ENCODE measurements at places on chromosomes 12 and 14.

DNA sequence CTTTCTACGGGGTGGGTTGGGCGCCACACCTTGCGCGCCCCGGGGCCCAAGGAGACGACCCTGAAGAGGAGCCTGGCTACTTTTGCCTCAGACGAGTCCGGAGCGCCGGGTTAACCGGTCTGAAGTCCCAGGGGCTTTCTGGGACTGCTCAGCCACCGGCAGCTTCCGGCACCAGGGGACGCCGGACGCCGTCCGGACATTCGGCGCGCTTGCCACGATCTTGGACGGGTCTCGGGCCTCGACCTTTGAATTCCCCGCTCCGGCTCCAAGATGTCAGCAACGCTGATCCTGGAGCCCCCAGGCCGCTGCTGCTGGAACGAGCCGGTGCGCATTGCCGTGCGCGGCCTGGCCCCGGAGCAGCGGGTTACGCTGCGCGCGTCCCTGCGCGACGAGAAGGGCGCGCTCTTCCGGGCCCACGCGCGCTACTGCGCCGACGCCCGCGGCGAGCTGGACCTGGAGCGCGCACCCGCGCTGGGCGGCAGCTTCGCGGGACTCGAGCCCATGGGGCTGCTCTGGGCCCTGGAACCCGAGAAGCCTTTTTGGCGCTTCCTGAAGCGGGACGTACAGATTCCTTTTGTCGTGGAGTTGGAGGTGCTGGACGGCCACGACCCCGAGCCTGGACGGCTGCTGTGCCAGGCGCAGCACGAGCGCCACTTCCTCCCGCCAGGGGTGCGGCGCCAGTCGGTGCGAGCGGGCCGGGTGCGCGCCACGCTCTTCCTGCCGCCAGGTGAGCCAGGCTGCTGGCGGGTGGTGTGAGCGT lies at the start of gene ACOT4:
Gene ACOT4, plus strand, starts transcription at position 184 of the 760 bp plus-strand sequence. Its CDS starts 87 bp downstream, at position 271.
- no peak for DNase-seq

- no peak for DNase-seq
Observed at GRCh38 chr12:119692997-119693396, 25.1 kb downstream of the PRKAB1 start.

- no peak for DNase-seq
Observed at GRCh38 chr12:27801630-27802029, 21.6 kb upstream of the MANSC4 start.

DNA sequence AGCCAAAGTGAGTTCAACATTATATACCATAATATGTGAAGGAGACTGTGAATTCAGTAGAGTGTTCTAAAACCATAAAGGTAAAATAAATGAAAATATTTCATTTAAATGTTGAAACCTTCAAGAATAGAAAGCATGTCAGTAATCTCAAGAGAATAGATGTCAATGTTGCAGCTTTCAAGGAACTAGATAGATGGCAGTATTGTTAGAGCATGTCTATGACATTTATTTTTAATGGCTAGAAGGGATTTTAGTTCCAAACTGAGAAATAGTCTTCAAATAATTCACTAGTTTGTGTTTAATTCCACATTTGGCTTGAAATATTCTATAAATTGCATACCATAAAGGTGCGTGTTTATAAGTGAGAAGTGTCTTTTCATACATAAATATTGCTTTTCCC lies 326.5 kb downstream of the FLRT2 start:
- DNase-seq = no peak

- no peak for DNase-seq
Observed at GRCh38 chr14:103228866-103229265, 105.2 kb upstream of the EIF5 start.

GRCh38 chr12:119208626-119209061 lies 29.9 kb downstream of the HSPB8 start:
- no peak for DNase-seq

DNA sequence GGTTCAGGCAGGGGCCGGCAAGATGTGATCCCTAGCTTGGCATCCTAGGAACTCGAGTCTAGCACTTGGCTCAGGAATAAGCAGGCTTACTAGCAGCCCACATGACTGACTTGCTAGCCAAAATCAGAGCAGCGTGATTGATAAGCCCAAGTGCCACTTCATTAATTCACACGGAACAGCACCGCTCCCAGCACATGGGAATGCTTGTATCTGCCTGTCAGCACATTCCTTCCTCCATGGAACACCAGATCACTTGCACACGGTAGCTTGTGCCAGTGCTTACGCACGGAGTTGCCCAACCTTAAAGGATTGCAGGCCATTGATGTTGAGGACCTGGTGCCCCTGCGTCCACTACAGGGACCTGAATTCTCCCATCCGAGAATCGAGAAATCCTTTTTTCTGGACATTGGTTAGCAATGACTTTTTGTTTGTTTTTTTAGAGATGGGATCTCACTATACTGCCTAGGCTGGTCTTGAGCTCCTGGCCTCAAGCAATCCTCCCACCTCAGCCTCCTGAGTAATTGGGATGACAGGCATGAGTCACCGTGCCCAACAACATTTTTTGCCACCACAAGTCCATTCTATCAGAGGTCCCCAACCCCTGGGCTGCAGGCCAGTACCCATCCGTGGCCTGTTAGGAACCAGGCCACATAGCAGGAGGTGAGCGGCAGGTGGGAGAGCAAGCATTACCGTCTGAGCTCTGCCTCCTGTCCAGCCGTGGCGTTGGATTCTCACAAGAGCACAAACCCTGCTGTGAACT lies 30.6 kb upstream of the TSPAN9 start:
- no peak for DNase-seq

DNA sequence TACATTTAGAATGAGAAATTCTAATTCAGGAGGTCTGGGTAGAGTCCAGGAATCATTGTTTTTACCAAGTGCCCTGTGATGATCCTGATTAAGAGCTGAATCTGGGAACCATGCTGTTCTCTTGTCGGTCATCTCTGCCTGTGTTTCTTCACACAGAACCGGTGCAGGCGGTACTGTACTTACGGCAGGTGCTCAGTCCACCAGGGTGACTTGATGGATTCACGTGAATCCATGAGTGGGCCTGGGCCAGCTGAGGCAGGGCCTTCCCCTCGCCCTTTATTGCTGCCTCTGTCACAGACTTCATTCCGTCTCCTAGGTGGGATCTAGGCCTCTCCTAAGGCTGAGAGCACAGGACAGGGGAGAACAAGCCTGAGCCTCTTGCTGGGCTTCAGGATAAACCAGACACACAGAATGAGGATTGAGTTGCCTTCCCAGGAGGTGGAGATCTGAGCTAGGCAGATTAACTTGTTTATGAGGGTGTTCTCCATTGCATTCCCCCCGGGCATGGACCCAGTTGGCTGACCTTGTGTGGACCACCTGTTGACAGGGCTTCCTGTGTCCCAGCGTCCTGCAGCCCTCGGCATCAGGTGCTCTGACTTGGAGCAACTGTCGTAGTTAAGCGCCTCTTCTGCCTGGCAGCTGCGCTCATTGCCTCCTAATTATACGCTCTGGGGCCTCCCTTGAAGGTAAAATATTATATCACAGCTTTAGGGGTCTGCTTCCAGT lies 42.1 kb downstream of the B4GALNT3 start:
- no peak for DNase-seq

DNA sequence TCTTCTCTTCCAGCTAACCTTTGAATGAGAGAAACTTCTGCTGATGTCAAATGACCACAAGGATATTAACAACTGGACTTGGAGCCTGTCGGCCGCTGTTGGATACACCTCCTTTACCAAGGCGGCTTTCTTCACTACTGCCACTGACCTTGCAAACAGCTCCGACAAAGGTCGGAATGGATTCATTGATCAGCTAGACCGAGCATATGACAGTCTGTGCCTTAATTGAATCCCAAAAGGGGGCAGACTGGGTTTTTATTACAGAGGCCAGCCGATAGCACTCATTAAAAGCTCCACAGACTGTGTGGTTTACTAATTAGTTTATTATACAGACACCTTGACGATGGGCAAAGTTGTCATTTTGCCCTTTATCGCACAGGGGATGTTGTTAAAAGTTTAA lies 394.5 kb downstream of the RERGL start:
- no peak for DNase-seq

- DNase-seq = no peak
Observed at GRCh38 chr14:71029236-71029781, 122.0 kb downstream of the PCNX1 start.

- DNase-seq = no peak
Observed at GRCh38 chr14:67411820-67412421, at the start of gene PLEK2. PLEK2 (minus strand) TSS chr14:67412165; CDS start chr14:67412059, 106 bp downstream.

GRCh38 chr14:73751157-73751691 lies 37.0 kb upstream of the PNMA1 start:
- DNase-seq = no peak

- no peak for DNase-seq
Observed at GRCh38 chr12:34401659-34402227, 379.4 kb downstream of the ALG10 start.

DNA sequence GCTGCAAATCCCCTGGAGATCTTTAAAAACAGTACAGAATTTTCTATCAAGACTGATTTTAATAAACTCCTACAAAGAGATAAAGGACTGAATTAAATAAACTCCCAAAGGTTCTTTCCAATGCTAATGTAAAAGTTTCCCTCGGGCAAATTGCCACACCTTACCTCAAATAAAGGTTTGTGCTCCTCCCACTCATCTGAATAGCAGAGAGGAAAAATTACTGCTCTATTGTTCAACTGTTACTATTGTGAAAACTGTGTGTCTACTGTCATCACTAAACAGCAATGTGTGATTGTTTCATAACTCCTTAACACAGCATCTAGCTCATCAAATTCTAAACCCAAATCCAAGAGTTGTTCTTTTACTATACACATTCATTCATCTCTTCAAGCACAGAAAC lies 3.2 kb downstream of the SPTLC2 start:
- no peak for DNase-seq

DNA sequence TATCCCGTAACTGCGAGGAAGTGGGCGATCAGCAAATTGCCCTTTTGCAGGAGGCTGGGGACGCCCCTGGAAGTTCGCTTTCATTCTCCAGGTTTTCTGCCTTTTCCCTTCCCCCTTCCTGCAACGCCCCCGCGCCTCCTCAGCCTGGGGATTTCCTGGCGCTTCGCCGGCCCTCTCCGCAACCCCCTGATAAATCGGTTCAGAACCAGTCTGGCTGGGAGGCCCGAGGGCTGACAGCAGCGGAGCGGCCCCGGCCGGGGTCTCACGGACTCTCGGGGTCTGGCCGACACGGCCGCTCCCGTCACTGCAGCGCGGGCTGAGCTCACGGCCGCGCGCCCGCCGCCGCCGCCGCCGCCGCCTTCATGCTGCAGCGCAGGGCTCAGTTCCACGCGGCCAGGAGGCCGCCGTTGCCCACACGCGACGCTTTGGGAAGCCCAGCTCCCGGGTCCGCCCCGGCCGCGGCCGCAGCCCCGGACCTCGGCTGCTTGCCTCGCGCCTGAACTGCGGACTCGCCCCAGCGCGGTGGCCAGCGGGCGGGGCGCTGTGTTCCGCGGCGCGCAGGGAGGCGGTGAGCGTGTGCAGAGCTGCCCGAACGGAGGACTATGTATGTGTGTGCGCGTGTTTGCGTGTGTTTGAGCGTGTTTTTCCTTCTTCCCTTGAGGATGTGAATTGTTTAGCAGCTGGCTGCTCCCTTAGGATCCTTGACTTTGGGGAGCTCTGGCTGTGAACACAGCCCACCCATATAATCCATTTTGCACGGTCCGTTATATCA lies at the start of gene LRFN5:
Gene LRFN5, plus strand, starts transcription at position 345 of the 772 bp plus-strand sequence.
- DNase-seq = no peak

GRCh38 chr12:92478692-92479091 lies 224.1 kb upstream of the PLEKHG7 start:
- no peak for DNase-seq

- no peak for DNase-seq
Observed at GRCh38 chr12:50627491-50627890, 122.7 kb downstream of the DIP2B start.

- no peak for DNase-seq
Observed at GRCh38 chr12:111773801-111774551, 7.2 kb downstream of the ALDH2 start.

GRCh38 chr12:69653703-69654102 lies 43.0 kb upstream of the LRRC10 start:
- no peak for DNase-seq

DNA sequence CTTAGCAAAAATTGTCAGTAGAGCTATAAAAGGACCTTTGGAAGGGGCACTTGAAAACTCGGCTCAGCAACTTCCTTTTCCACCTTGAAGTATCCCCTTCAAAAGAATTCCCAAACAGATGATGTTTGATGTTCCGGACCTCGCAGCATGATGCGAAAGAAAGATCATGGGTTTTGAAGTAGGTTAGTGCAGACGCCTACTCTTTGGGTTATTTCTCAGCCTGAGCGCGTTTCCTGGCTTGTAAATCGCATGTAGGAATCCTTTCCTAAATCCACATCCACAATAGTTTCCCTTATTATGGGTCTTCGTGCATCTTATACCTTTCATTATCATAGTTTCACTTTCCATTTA lies 584 bp upstream of the NEDD1 start:
- DNase-seq = no peak

Data from iPS DF 6.9 (cell line).